ENCODE measurements at places on chromosomes 13 and 19.

GRCh38 chr13:73580513-73581267 lies 521.9 kb downstream of the KLF5 start:
- no peak for DNase-seq

GRCh38 chr19:49823472-49823871 lies 5.4 kb downstream of the MED25 start:
- DNase-seq: no peak

- DNase-seq: peak; percentile 85
Observed at GRCh38 chr13:80901111-80901510, 560.2 kb upstream of the SPRY2 start.

GRCh38 chr13:36752673-36753072 lies 66.3 kb upstream of the RFXAP start:
- peak; percentile 14 for DNase-seq

GRCh38 chr13:57857945-57858344 lies 226.4 kb downstream of the PCDH17 start:
- DNase-seq: no peak

- no peak for DNase-seq
Observed at GRCh38 chr19:35851213-35852028, 883 bp downstream of the NPHS1 start.

DNA sequence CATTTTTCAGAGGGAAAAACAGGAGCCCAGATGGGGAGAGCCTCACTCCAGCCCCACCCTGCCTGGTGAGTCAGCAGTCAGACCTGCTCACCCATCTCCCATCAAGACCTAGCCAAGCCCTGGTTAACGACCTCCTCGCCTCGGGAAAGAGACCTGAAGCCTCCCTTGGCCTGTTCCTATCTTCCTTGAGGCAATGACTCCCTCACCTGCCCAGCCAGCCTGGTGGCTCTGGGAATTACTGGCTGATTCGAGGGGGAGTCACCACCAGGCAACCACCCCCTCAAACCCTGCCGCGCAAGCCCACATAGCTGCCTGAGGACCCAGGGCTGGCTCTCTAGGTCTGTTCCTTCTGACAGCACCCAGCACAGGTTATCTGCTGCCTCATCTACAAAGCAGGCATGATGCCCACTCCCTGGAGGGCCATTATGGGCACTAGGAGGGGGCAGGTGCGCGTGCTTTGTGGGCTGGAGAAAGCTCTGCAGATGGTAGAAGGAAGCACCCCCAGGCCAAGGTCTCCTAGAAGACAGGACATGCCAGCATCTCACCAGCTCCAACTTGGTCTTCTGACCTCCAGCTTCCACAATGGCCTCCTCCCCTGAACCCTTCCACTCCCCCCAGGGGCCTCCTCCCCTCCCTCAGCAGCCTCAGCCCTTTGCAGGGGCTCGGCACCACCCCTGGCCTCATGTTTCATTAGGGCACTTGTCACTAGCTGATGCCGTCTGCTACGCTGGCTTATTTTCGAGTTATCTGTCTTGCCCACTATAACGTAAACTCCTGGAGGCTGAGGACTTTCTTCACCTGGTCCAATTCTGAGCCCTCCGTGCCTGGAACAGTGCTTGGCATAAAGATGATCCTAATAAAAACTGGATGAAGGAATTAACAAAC lies 10.4 kb downstream of the DEDD2 start:
- DNase-seq: no peak

DNA sequence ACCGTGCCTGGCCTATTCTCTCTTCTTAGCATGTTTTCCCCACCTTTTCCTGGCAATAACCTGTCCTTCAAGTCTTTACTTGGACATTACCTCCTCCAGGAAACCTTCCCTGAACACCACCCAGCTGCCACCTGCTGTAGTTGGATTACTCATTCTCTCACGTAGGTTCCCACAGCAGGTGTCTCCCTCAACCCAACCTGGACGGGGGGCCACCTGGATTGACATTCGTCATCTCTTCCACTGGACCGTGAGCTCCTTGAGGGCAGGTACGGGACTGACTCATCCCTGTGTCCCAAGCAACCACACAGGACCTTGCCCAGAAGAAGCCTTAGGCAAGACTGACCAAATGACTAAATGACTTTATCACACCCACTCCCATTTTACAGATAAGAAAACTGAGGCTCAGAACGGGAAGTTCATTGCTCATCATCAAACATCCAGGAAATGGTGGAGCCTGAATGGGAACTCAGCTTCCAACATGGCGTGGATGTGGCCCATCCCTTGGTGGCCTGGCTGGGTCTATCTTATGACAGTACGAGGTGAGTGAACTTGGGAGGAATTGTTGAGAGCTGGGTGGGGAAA lies 3.5 kb upstream of the KLK6 start:
- DNase-seq: no peak

DNA sequence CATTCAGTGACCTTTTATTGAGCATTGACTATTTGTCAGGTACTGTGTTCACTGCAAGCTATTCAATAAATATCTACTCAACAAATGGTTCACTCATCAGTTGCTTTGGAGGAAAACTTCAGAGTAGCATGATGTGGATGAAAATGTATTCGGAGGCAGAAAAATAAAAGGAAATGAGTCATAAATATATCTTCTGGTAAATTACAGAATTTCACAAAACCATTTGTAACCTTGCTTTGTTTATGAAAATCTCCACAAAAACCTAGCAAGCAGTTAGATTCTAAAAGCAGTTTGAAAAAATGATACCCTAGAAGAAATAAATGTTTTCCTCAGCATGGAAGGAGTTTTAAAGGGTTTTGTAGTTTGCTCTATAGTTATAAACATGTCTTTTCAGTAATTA lies 399.6 kb downstream of the LMO7 start:
- DNase-seq: peak; percentile 24

- DNase-seq: peak; percentile 62
Observed at GRCh38 chr13:48334534-48335127, 31.1 kb downstream of the RB1 start.

- peak; percentile 45 for DNase-seq
Observed at GRCh38 chr13:25276748-25277147, 10.5 kb downstream of the MTMR6 start.

GRCh38 chr19:39236527-39236926 lies 8.3 kb downstream of the IFNL3 start:
- DNase-seq: no peak

DNA sequence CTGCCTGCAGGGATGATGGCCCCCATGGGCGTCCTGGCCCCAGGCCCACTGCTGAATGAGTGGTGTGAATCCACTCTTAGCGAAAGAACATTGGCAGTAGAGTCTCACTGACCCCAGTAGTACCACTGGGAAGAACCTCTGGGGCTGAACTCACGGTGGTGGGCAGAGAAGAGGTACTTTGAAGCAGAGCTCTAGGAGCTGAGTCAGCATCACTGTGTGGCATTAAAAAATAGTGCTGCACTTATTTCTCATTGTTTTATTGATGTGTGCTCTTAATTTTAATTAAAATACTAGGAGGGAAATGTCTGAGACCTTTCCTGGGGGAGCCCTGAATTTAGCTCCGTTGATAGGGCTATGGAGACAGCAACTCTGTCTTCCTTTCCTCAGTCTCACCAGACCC lies 61.3 kb downstream of the CBY2 start:
- DNase-seq: no peak

- DNase-seq: no peak
Observed at GRCh38 chr13:48252176-48252575, 19.2 kb downstream of the ITM2B start.

- peak; percentile 45 for DNase-seq
Observed at GRCh38 chr19:19911150-19911549, 10.4 kb downstream of the ZNF93 start.

- DNase-seq: no peak
Observed at GRCh38 chr19:5890099-5890498, 13.5 kb downstream of the NDUFA11 start.
